Effector CD4-positive, alpha-beta T cell (primary cell): ENCODE measurements at places on chromosomes 16 and 17.
A peak's percentile ranks its signal among the peaks of the same experiment; 100 is the strongest.

- DNase-seq: no peak
Measured at GRCh38 chr17:1422885-1423284, 22.9 kb upstream of the YWHAE start.

- DNase-seq: no peak
Measured at GRCh38 chr17:64393000-64393402, 2.3 kb upstream of the PECAM1 start.

GRCh38 chr17:67421869-67422273, 44.8 kb downstream of the PITPNC1 start:
- peak; percentile 57 for DNase-seq

DNA sequence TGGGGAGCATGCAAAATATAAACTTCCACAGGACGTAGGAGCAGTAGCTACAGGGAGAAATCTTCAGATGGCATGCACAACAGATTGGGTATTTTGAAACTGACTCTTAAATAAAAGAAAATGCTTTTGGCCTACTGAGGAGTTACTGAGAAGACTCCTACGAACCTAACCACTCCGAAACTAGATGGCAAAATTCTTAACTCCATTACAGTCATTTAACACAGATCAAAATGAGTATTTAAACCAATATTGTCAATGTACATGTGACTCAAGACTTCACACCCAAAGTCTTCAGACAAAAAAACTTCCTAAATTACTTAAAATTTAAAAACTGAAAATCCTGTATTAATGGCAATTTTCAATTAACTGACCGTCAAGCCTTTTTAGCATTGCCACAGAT, 8.4 kb upstream of the TERB1 start:
- DNase-seq: no peak

GRCh38 chr16:49453021-49453420, 79.4 kb downstream of the C16orf78 start:
- no peak for DNase-seq

DNA sequence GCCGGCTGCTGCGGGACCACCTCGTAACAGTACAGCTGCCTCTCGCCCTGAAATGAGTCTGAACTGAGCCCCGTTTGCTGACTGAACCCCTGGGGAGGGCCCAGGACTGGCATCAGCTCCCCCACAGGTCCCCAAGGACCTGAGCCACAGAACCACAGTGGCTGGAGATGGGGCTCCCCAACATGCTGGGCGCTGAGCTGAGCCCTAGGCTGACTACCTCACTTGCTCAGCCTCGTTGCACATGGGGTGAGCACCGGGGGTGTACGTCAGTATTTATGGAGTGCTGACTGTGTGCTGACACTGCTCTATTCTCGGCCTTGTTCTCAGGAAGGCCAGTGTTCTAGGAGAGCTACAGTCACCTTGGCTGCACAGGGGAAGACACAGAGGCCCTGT, 6.6 kb upstream of the VASN start:
- DNase-seq: no peak

DNA sequence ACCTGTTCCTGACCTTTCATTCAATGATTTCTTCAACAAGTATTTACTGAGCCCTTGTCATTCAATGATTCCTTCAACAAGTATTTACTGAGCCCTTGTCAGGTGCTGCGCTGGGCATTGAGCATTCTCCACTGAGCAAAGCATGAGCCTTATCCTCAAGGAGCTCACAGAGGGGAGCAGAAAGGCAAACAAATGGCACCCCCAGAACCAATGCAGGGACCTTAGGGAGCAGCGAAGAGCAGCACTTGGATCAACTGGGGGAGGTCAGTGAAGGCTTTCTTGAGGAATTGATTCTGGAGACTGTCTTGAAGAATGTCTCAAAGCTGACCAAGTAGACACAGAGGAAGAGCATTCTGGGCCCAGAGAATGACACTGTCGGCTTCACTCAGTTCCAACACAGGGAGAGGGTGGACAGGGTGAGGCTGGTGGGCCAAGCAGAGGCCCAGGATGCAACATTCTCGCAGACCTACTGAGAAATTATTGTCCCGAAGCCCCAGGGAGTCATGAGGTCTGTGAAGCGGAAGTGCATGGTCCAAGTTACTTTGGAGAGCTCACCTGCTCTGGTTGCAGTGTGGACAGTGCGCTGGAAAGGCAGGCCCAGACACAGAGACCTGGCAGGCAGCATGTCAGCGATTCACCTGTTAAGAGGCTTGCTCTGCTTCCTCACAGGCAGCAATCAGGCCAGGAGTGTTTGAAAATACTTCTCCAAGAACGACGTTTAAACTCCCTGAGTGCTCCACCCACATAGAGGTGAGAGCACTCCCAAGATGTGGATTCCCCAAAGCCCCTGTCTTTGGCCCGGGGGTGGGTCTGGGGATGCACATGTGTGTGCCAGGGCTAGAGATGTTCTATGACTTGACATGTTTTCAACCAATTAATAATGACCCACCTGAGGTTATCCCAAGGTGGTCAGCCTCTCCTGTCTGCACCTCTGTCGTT, 3.2 kb upstream of the MPO start:
- DNase-seq: no peak

- DNase-seq: no peak
Measured at GRCh38 chr17:28895794-28896447, 1.6 kb downstream of the FLOT2 start.

GRCh38 chr16:17358355-17358754, 112.4 kb downstream of the XYLT1 start:
- DNase-seq: no peak

DNA sequence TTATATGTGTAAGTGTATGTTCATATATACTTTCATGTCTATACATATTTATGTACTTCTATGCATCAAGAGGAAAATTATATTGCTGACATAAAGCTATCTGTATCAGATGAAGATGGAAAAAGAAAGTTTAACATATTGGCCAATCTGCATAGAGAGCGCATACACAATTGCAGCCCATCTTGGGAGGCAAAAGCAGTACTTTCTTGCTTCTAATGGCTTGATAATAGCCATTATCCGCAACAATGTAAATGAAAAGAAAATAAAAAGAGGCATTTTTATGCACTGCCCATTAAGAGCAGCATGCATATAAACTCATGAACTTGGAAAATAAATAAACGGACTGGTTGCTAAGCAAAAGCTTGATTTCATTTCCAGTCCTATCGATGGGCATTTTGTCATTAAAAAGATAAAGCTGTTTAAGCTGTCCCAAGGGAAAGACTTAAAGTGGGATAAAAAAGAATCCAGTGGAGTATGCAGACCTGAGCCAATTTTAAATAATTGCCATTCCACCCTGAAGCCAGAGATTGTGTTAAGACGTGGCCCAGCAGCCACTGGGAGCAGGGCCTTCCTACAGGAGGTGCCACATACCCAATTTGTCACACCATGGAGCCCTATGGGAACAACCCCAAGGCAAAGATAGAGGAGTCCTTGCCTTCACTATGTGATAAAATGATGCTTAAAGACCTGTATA, 183.6 kb upstream of the CDH11 start:
- DNase-seq: no peak

DNA sequence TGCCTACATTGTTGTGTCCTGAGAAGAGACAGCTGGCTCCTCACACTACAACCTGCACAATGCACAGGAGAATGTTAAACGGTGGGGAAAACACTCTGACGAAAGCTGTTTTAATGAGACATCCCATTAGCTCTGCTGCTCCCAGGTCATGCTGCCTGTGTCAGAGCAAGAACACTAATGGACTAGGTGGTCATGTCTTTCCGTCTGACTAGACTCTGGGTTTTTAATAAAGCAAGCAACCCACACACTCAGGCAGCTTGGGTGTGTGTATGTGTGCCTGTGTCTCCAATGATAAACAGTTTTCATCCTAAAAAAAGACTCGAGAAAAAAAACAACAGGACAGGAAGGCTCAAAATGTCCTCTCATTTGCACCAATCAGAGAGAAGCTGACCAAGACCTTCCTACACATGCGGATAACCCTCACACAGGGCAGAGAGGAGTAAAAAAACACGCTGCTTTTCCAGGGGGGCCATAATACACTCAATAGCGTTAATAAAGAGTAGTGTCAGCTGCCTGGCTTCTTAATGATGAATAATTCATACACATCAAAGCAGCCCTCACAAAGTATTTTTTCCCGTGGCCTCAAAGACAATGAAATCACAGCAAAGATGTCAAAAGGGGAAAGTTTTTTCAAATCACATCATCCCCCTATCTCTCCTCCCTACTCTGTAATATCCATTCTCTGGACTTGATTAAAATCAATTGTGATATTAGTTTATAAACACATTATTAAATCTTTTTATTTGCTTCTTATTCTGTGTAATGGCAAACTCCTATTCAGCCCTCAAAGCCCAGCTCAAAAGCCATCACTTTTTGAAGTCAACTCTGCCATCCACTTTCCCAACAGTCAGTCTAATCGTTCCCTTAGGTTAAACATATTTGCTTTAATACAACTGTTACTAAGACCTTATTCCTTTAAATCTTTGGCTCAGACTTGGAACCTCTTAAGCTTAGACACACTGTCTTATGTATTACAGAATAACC, 244.2 kb upstream of the CDH11 start:
- no peak for DNase-seq

DNA sequence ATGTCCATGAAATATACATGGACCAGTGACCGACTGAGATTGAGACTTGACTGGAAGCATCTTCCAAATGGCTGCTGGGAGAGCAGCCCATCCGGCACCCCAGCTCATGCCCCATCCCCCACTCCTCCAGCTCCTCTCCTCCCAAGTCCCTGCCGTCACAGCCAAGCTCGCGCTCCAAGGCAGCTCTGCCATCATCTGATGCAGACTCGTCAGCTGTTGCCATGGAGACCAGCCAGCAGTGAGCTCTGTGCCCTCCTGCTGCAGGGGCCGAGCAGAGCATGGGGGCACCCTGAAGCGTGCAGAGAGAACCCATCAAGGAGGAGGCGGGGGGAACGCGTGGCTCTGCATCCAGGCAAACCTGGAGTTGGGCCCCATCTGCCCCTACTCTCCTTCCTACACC, 74.5 kb upstream of the TNRC6C start:
- no peak for DNase-seq

GRCh38 chr16:70472786-70473433, 18.5 kb downstream of the FCSK start:
- no peak for DNase-seq
